ENCODE measurements at places on chromosomes 3 and 15.

- no peak for DNase-seq
Observed at GRCh38 chr15:39242345-39242744, 338.5 kb upstream of the THBS1 start.

- no peak for DNase-seq
Observed at GRCh38 chr15:90060797-90061196, 41.5 kb downstream of the IDH2 start.

GRCh38 chr3:146605106-146605505, at the start of gene PLSCR5:
PLSCR5 (minus strand) TSS chr3:146605346; CDS start chr3:146605212, 134 bp downstream.
- no peak for DNase-seq

GRCh38 chr15:63156755-63157117, 541 bp downstream of the RPS27L start:
- no peak for DNase-seq

DNA sequence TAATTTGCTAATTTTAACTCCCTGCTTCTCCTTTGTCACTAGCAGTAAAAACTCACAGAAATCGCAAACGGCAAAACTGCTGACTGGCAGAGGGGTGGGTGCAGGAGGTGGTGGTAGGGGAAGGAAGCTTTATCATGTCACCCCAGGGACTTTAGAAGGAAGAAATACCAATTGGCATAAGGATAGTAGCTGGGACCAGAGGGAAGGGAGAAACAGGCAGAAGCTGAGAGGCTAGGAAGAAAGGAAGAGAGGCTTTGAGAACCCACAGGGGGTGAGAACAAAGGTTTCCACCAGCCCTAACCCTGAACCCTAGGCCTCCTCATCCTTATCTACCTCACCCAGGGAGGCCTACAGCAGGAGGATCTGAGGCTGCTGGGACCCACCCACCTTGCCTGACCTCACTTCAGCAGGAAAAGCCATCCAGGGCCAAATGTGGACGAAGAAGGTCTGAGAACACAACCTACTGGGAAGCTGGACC, 10.7 kb downstream of the ITGB5 start:
- DNase-seq: no peak

- DNase-seq: no peak
Observed at GRCh38 chr3:138513090-138513843, 78.9 kb downstream of the ESYT3 start.

DNA sequence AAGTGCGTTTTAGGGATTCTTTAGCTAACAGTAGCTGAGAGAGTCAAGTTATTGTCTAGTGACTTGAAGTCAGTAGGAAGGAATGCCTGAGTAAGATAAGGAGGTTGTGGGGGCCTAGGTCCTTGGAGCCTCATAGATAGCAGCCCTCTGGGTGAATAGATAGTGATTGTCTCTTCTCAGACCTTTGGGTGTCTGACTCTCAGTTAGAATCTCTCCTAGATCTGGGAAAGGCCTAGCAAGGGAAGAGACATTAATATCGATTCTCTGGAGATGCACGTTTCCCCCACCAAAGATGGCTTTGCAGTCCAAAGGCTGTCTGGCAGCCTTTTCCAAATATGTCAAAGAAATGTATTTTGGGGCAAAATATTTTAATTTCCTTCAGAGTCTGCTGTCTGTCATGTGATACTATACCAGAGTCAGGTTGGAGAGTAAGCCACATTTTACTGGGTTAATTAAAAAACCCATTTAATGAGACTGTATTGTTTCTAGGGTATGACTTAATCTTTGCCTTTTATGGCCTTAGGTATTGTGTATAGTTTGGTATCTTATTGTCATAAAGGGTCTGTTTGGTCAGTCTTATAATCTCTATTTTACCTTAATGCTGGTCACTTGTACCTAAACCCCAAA, 92.2 kb downstream of the ST6GAL1 start:
- no peak for DNase-seq

DNA sequence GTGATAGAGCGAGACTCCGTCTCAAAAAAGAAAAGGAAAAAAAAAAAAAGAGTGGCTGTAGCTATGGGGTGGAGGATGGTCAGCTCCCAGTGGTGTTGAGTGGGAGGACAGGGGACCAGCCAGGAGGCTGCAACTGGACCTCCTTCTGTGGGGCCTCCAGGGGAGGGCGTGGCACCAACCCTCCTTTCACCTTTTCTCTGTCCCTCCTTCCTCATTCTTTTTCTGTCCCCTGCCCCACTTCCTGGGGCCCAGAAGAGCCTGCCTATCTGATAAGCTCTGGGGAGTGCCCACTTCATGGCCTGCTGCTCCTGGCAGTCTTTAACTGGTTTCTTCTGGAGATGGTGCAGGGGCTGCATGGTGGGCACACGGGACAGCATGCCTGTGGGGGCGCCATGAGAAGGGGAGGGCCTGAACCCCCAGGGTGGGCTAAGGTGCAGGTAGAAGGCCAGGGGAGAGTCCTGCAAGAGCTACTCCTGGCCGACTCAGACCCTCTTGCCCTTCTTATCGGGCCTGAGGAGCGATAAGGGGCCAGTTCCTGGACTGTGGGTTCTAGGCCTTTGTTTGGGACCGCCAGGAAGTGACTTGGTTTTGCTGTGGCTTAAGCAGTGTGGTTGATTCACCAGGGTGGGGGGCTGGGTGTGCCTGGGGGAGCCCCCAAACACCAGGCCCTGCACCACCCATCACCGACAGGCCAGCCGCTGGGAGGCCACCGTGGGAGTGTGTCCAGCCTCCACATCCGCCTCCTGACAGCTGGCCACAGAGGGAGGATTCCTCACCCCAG, 49.4 kb upstream of the FLNB start:
- DNase-seq: no peak

DNA sequence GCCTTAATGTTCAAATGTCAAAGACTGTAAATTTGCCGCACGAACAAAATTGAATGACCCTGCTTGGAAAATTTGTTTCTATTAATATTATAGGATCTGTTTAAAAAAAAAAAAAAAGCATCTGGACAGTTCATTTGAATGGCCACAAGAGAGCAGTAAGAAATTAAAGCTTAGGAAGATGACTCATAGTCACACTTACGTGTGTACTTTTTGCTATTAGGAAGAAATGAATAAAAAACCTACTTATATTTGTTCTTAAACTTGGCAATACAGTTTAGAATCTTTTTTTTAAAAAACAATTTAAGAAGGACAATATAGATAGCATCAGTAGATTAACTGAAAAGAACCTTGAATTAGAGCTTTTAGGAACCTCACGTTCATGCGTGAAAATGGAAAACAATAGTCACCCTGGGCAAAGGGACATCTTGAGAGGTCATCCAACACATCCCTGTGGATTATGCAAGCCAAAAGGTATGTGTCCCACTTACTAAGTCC, 621.8 kb downstream of the MECOM start:
- no peak for DNase-seq

DNA sequence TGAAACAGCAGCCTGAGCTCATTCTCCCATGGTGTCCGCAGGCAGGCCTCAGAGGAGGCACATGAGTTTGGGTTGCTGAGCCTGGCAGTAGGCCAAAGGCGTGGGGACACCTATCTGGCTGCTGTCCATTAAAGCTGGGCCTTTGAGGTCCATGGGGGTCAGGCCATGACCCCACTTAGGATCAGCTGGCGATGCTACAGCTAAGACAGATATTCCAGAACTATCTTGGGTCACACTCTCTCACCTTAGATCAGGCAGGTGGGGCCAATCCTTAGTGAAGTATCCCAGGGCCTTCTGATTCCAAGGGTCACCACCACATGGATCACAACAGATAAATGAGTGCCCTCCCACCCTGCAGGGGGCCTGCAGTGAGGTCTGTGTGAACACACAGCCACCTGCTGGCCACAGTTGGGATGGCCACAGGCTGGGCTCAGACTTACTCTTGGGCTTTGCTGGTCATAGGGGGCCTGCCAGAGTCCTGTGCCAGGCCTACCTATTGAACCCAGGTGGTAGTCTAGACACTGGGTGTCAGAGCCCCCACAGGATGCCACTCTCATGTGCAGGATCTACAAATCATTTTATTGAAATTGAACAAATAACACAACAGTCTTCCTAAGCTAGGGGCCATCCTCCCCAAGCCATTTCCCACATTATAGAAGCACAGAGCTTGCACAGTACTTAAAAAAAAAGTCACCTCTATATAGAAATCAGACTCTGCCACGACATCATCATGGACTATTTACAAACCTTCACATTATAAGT, 2.0 kb upstream of the HYAL2 start:
- DNase-seq: no peak

DNA sequence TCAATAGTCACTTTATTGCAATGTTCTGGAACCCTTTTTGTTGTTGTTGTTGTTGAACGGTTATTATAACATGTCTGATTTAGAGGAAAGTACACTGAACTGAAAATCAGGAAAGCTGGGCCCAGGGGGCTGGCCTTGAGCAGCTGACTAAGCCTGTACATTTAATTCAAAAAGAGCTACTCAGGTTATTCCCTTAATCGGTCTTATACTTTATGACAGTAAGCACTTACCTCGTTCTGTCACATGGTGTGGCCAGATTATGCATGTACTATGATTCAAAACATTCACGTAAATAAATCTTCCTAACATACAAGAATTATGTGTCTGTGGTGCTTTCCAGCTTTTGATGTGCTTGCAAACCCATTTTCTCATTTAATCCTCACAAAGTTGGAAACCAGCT, 382.5 kb upstream of the TPRG1 start:
- DNase-seq: no peak

DNA sequence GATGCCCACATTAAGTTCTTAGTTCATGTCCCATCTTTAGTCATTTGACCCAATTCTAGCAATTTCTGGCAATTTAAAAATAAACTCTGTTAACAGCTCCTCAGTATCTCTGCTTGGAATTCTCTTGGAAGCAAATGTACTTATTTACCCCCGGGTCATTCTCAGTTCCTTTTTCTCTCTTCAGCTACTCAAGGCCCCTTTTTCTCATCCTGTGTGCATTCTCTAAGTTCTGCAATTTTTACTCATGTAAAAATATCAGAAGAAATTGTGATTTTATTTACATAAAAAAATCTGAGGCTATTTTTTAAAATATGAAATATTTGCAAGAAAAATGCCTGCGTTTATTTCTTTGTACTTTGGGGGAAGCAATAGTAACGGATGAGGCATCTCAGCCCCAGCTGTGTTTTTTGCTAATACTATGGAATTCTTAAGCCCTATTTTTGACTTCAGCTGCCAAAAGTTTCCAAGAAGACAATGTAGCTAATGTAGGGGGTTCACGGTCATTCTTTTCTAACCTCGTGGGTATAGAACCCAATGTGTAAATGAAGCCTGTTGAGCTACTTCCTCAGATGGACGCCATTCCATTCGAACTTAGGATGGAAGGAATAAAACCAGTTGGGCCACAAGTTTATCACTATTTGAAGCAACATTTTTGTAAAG, 20.0 kb downstream of the CERS3 start:
- DNase-seq: no peak

DNA sequence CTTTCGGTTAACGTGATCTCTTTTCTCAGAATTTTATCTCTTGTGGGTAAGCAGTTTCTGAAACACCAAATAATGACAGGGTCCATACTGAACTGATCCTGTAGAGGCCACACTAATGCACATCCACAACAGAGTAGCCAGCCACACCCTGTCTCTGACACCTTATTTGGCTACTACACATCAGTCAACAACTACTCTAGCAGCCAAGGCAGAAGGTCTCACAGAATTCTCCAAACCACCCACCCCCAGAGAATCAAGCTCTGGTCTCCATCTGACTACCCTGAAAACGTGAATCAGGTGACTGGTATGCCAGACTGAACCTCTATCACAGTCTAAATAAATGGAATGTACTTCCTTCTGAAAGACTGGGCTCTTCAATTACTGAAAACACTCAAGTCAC, 38.0 kb downstream of the EDC3 start:
- no peak for DNase-seq

- no peak for DNase-seq
Observed at GRCh38 chr3:21435871-21436270, 315.1 kb downstream of the ZNF385D start.

GRCh38 chr3:18135060-18135814, 289.9 kb downstream of the SATB1 start:
- no peak for DNase-seq

All from stimulated activated CD4-positive, alpha-beta T cell treated with anti-CD3 and anti-CD28 coated beads, TNF-alpha, amount 100 ng/mL, for 48 hours (primary cell).